Urothelium cell line (cell line): ENCODE measurements at places on chromosomes 6 and 20.

DNA sequence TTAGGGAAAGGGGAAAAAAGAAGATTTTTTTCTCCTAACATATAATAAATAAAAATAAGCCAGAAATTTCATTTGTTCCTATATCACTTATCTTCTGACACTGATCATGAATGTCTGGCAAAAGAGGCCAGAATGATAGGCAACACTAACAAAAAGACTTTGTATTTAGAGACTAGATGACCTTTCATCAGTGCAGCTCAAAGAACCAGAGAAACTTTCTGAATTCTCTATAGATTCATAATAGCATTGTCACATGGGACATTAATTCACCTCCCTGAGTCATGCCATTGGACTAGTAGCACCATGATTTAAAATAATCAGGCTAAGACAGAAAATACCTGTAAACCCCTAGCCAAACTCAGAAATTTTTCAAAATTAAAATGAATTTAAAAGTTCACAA, 95.4 kb upstream of the CCDC28A start:
- DNase-seq, result no peak

- DNase-seq, result no peak
Measured at GRCh38 chr6:90483116-90483839, 103.6 kb downstream of the MAP3K7 start.

- no peak for DNase-seq
Measured at GRCh38 chr6:167574431-167575151, 249.7 kb downstream of the TTLL2 start.

- no peak for DNase-seq
Measured at GRCh38 chr20:34876406-34877282, at the start of gene ACSS2. Gene ACSS2 (plus strand): TSS chr20:34876612. CDS start chr20:34876646, 34 bp downstream.

DNA sequence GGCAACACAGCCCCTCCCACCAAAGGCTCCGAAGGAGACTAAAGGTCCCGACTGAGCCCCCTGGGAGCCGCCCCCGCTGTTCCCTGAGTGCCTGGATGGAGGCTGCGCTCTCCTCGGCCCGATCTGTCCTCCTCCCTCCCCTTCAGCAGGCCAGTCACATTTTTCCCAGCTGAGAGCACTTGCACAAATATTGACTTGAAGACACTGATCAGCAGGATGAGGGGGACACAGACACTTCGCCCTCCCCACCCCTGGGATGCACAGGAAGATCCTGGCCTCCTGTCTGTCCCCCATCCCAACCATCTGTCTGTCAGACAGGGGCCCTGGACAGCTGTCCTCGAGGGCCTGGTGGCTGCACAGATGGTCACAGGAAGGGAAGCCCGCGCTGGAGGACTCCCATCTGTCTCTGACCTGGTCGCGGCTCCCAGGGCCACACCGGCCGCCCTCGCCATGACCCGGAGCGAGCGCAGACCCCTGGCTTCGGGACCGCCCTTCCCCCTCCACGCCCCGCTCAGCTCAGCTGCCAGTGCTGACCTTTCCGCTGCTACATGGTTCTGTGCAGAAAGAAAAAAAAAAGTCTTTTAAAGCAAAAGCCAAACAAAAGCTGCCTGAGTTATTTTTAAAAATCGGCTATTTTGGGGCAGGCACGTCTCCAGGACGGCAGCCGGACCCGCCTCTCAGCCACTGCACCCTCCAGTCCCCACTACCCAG, 11.1 kb downstream of the LAMA5 start:
- no peak for DNase-seq

DNA sequence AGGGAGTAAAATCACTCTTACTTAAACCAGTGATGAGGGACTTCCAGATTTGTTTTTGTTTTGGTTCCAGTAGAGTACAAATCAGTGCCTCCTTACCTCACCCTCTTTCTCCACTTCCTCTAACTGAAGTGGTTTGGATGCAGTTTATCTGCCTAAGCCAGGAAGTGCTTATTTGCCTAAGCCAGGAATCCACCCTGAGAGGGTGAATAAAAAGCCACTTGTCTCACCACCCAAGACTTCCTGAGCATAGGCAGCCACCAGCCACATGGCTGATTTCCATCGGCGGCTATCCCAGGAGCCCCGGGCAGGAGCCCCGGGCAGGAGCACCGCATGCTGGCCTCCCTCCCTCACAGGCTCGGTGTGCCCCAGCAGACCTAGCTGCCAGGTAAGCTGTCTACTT, 12.0 kb downstream of the LRP11 start:
- DNase-seq, result peak; percentile 27
